ENCODE measurements at places on chromosomes 12 and 14. TPM values are rescaled to one million over a fixed set of nuclear protein-coding genes. Genes with fewer than 3 reads are reported as not detected.

The ENTPD5 gene
- 5.5 TPM for total RNA-seq

DNA sequence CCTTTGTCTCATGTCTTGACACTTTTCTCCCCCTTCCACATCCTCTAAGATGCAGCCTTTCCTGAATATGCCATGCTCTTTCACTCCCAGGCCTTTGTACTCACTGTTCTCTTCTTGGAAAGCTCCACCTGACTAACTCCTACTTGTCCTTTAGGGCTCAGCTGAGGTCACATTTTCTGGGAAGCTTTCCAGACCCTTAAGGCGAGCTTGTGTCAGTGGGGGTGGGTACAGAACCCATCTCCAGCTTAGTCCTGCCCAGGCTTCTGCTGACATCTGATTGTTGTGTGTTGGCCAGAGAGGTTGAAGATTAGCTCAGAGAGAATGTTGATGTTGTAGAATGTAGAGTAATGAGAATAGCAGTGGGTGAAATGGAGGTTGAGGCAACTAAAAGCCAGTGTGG is 2.9 kb upstream of the TSFM start:
- DNase-seq: no peak

DNA sequence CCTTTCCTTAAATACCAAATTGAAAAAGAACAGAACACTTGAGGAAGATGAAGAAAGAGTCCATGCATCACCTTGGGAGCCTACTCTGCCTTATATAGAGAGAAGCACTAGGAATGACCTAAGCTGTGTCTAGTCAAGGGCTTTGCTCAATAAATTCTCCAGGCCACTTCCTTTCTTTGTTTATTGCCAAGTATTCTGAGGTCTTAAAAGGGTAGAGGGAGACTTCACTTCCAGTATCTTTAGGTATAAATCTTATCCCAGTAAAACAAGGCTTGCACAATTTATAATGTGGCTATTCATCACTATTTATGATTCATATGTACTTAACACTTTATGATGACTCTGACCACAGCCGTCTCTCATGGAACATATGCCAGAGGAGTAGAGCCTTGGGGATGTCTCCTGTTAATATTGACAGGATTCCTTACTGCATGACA is 85.1 kb upstream of the ARHGAP5 start:
- DNase-seq: no peak

GRCh38 chr14:37834275-37834674 is 238.8 kb downstream of the TTC6 start:
- DNase-seq: no peak

DNA sequence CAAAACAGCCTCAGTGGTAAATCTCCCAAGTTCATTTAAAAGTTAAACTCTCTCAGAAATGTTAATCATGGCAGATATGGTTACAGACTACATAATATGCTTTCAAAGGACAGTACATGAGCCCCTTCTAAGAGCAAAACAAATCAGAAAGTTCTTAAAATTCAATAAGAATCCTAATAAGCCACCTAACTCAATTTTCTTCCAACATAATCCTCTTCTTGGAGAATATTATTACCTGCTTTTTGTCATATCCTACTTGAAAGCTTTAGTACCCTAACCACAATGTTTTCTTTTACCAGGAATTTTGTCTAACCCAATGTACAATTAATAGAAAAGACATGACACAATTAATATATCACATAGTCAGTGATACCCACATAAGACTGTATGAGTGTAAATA is 236.5 kb upstream of the ATP2B1 start:
- DNase-seq: no peak

The LRP1-AS gene
- total RNA-seq: not detected

DNA sequence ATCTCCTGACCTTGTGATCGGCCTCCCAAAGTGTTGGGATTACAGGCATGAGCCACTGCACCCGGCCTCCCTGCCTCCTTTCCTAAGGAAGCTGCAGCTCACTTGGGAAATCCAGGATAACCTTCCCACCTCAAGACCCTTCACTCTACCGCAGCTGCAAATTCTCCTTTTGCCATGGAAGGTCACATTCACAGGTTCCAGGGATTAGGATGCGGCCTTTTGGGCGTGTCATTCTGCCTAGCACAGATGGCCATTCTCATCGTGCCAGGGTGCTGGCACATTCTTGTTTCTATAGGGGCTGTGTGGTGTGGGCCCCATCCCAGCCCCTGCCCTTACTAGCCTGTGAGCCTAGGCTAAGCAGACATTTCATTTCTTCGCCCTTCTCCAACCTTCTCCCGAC is 219.9 kb downstream of the CHST11 start:
- no peak for DNase-seq

- DNase-seq: no peak
These were observed 198.2 kb downstream of the BTG1 start for GRCh38 chr12:91947459-91947858.

- no peak for DNase-seq
These were observed 69.5 kb downstream of the CRADD start for GRCh38 chr12:93746572-93747168.

The NTS gene
- 0.40 TPM for total RNA-seq

DNA sequence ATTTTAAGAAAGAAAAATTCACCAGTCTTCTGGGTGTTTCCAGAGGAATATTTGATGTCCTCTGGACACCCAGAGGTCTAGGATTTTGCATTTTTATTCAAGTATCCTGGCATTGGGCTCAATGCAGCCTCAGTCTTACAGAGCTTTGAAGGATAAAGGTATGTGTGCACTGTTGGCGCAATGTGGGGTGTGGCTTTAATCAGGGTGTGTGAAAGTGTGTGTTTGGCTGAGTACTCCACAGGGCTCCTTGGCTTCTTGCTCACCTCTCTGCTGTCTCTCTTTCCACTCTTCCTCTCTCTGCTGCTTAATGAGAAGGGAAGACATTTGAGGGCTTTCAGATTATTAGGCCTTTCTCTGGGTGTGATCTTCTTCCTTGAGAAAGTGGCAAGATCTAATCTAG is 193.3 kb upstream of the CCND2 start:
- no peak for DNase-seq

The MYL6 gene
- 5,457 TPM for total RNA-seq

GRCh38 chr14:38197784-38198335 is 9.8 kb upstream of the SSTR1 start:
- DNase-seq: no peak

- DNase-seq: no peak
These were observed 305.2 kb upstream of the MIS18BP1 start for GRCh38 chr14:45558183-45558582.

The BICDL1 gene
- total RNA-seq: 0.17 TPM

- DNase-seq: no peak
These were observed 146.1 kb downstream of the KITLG start for GRCh38 chr12:88433997-88434703.

DNA sequence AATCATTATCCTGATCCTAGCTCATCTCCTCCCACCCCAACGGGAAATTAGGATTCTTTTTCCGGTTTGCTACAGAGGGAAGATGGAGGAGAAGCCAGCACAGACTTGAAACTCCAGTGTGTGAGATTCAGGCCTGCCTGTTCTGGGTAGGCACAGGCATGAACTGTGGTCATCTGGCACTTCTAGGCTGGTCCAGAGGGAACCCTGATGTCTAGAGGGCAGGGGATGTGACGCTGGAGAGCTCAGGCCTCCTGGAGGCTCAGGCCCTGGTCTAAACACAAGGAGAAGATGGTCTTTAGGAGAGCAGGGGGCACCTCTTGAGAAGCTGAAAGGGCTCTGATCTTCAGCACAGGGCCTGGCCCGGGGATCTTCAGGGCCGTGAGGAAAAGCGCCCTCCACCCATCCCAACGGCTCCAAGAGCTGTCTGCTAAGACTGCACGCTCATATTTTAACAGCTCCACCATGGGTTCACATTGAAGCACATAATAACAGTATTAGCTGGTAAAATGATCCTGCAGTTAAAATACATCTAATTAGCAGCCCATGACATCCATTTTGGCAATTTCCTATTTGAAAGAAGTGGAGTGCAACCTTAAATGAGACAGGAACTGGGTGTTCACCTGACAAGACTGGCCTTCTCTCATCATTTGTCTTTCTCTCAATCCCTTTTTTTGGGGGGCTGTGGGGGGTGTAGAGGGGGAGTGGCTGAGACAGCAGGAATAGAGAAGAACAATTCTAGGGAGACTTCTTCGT is 35.4 kb downstream of the BCL11B start:
- DNase-seq: no peak

DNA sequence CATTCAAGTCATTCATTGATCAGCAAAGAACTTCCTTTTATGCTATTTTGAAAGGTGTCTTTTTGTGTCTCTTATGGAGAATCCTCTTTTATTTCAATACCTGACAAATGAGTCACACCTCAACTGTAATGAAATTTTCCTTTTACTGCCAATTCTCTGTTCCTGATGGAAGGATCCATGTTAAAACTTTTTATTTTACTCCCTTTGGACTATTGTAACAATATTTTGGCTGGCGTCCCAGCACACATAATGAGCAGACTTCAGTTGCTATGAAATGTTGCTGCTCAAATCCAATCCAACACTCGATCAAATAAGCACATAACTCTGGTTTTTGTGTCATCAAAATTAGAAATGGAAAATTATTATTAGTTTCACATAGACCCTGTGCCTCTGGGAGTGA is 21.9 kb upstream of the SLC15A5 start:
- no peak for DNase-seq

GRCh38 chr14:77761205-77761931 is 412 bp upstream of the SNW1 start:
- no peak for DNase-seq

The PRR4 gene
- total RNA-seq: not detected

DNA sequence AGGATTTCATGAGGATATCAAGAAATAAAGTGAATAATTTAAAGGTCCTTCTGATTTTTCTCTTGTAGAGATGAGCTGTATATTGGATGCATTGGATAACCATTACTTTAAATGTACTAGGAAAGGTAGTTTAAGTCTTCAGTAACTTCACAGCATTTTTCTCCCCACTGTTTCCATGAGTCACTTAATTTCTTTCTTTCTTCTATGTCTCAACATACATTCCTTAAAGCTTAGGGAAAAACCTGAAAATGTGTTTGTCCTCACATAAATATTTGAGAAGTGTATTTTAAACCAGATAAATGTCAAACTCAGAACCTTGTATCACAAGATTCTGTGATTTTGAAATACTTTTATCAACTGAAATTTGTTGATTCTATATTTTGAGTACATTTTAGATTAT is 1970.2 kb upstream of the FLRT2 start:
- DNase-seq: no peak

DNA sequence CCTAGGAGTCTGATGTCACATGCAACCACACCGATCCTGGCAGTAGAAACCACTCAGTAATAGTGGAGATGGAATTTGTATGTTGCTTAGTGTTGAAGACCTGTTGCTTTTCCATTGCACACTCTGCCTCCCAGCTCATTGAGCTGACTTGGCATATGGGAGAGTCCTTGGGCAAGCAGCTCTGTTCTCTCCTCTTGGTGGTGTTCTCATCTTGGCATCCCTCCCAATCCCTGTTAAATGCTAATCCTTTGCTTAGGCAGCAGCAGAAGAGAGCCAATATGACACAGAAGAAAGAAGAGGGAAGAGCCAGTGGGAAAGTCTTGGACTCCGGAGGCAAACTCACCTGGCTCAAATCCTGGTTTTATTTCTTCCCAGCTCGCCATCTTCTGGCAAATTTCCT is 178.0 kb upstream of the CAND1 start:
- no peak for DNase-seq

DNA sequence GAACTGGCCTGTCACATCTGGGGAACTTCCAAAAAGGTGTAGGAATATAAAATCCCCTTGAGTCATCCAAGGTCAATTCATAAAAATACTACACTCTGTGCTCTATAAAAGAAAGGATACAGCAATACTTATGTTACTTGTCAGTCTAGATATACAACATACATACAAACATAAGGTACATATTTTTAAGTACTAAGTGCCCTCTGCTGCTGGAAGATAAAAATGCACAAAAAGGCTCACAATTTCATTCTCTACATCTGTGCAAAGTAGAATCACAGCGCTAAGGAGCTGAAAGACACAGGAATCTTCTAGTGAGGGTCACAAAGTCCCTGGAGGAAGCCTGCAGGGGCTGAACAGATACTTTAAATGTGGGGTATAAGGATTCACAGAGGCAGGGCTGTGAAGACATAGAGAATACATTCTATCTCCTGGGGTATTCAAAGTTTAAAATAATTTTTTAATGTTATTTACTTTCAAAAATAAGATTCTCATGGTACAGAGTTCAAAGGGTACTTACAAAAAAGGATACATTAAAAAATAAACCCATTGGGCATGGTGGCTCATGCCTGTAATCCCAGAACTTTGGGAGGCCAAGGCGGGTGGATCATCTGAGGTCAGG is 10.2 kb upstream of the GOLGA5 start:
- DNase-seq: no peak

The SLC38A4 gene
- total RNA-seq: not detected

The SERPINA1 gene
- total RNA-seq: 1.7 TPM

The AGAP2 gene
- total RNA-seq: 3.3 TPM

DNA sequence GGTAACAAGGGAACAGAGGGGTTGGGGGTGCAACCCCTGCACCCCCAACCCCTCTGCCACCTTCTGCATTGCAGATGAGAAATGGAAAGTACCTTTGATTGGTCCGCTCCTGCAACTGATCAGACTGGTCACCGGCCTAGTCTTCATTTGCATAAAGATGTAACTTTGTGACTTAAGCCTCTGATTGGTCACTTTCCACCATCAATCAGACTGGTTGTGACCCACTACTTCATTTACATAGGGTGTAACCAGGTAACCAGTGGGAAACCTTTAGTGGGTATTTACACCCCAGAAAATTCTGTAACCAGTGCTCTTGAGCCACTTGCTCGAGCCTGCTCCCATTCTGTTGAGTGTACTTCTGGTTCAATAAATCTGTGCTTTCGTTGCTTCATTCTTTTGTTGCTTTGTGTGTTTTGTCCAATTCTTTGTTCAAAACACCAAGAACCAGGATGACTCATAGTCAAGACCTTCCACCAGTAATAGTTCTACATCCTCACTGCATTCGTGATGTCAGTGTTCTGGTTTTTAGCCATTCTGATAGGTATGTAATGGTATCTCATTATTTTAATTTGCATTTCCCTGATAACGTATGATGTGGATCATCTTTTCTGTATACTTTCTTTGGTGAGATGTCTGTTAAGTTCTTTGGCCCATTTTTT is 30.8 kb downstream of the LEMD3 start:
- no peak for DNase-seq

DNA sequence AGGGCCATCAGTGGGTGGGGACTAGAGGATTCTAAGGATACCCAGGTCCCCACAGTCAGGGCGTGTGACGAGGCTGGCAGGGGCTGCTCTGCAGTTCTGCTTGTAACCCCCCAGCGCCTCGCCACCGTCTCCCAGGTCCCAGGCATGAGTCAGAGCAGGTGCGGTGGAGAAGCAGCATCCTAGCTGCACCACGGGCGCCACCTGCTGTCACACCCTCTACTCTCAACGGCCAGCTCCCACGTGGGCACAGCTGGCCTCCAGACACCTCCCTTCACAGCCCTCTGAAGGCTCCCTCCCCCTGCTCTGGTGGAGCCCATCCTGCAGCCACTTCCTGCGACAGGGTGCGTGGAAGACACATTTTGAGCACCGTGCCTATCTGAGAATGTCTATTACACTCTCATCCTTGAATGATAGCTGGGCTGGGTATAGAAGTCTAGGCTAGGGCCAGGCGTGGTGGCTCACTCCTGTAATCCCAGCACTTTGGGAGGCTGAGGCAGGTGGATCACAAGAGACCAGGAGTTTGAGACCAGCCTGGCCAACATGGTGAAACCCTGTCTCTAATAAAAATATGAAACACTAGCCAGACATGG is 6.9 kb upstream of the NUDT14 start:
- no peak for DNase-seq
